ENCODE measurements at places on chromosomes 13 and 19.

- no peak for DNase-seq
These were observed 9.9 kb downstream of the DNM2 start for GRCh38 chr19:10727685-10728201.

GRCh38 chr13:92682832-92683517, 543.6 kb upstream of the GPC6 start:
- DNase-seq: no peak

GRCh38 chr19:45577111-45577905, 7.3 kb downstream of the OPA3 start:
- no peak for DNase-seq

- DNase-seq: peak; percentile 69
These were observed 2.8 kb downstream of the JSRP1 start for GRCh38 chr19:2253106-2254063.

DNA sequence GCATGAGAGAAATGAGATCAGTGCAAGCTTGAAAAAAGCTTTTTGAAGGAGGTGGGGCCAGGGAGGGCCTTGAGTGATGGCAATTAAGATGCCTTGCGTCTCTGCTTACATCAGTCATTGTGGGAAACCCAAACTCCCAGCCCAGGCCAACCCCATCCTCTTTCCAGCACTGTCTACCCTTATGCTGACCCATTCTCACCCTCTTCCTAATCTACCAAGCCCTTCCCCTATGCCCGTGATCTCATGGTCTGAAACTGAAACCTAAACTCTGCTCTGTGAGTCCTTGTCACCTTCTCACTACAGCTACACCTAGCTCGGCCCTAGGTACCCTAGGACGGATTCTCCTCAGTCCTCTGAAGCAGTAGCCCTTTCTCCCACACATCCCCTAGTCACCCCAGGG, 36.0 kb upstream of the SERP2 start:
- no peak for DNase-seq

- DNase-seq: peak; percentile 56
These were observed 1.8 kb downstream of the APOC4 start for GRCh38 chr19:44943801-44944249.

- DNase-seq: peak; percentile 75
These were observed 9.7 kb downstream of the INAFM1 start for GRCh38 chr19:47284324-47284899.

DNA sequence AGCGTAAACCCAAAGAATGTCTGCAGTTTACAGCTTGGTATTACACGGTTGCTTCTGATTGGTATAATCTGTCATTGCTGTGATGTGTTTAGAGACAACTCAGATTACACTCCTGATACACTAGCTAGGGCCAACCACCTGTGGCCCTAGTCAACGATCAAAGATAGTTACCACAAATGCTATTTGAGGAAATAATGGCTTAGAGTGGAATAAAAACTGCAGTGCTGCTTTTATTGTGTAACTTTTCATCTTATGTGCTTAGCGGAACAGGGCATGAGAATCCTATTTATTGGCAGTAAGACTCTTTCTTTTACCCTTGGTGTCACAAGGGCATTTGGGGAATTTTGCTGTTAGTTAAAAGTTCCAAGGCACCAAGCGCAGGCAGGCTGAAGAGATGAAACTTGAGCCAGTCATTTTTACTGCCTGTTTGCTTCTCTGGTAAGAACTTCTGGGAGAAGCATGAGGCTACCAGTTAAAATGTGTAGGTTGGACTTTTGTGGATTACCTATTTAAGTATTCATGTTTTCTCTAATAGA, 363.3 kb downstream of the KCNRG start:
- DNase-seq: no peak

DNA sequence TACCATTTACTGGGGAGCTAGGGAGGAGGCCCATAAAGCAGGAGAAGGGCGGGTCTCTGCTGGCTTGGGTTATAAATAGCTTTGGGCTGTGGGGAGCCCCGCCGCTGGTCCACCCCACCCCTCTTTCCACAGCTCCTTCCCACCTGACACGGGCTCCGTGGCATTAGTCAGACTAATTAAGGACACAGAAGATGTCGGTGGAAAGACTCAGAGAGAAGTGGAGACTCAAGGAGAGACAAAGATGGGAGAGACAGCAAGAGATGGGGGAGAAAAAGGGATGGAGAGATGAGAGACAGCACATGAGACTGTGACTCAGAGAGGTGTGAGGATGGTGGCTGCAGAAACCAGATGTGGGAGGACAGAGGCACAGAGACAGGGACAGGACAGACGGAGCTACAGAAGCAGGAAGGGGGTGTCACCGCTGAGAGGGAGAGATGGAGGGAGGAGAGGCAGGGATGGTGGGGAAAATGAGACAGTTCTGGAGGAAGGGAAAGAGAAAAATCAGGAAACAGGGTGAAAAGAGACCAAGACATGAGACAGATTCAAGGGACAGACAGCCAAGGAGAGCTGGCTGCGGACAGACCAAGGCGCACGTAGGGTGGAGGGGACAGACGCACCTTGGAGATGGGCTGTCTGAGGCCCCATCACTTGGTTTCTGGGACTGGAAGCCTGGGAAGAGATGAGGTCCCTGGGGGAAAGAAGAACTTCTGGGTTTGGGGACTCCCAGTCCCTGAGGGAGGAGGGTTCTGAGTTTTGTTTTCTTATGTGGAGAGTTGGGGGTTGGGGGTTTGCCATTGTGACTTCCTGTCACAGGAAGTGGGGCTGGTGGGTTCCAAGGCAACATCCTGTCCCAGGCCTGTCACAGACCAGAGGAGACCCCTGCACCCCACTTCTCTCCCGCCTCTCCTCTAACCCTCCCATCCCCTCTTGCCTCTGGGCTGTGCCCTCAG, 4.1 kb downstream of the ARHGEF1 start:
- DNase-seq: peak; percentile 78

DNA sequence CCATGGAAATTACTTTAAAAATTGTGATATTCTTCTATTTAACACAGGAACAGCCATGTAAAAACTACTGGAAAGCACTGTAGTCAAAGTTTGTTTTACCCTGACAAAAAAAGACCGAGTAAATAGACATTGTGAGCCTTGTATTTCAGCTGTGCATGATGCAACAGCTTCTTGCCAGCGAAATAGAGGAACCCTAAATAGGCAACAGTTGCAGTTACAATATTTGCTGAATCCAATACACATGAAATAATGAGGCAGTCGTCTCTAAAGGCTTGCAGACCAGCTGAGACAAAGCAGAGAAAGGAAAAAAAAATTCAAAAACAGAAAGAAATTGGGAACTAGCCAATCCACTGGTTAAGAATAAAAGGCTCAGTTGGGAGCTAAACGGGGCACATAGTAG, 1001.1 kb downstream of the OLFM4 start:
- DNase-seq: no peak

DNA sequence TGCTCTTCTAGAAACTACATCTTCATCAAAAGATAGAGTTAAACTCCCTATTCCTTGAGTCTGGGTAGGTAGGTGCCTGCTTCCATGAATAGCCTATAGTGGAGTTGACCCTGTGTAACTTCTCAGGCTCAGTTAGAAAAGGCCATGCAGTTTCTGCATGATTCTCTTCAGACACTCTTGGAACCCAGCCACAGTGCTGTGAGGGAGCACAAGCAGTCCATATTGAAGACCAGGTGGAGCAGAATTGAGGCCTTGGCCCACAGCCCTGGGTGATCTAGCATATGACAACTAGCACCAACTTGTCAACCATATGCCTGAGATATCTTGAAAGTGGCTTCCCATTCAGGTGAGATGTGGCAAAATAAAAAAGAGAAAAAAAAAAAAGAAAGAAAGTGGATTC, 10.3 kb upstream of the PAN3 start:
- no peak for DNase-seq

DNA sequence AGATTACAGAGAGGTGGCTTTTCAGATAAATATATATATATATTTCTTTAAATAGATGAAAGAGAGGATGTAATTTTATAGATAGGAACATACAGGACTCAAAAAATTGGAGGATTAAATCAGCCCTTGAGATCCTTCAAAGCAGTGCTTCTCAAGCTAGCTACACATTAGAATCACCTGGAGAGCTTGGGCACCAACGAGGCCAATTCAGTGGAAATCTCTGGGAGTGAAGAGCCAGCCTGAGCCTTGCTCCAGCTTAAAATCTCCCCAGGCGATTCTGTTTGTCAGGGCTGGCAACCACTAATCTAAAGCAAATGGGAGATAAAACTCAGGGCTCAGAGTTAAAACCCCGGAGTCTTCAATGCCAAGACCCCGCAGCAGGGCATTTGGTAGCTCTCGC, 15.0 kb upstream of the CLN5 start:
- no peak for DNase-seq

DNA sequence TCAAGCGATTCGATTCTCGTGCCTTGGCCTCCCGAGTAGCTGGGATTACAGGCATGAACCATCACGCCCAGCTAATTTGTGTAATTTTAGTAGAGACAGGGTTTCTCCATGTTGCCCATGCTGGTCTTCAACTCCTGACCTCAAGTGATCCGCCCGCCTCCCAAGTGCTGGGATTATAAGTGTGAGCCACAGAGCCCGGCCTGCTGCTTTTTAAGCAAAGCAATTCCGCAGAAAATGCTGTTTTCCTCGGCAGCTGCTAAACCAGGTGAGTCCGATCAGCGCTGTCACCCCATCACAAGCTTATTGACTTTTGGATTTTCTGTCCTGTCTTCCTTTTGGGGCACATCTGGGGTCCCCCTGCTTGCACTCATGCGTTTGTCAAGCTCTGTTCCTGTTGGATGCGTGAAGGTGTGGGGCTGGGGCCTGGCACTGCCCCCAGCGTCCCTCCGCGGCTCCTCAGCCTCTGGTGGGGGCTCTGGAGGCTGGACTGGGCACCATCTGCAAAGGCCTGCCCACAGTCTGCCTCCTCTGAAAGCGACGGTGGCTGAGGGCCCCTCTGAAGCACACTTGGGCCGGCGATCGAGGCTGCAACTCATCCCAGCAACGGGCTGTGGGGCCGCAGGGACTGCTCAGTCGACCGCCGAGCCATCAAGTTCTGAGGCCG, 25.7 kb downstream of the CEBPG start:
- DNase-seq: no peak

DNA sequence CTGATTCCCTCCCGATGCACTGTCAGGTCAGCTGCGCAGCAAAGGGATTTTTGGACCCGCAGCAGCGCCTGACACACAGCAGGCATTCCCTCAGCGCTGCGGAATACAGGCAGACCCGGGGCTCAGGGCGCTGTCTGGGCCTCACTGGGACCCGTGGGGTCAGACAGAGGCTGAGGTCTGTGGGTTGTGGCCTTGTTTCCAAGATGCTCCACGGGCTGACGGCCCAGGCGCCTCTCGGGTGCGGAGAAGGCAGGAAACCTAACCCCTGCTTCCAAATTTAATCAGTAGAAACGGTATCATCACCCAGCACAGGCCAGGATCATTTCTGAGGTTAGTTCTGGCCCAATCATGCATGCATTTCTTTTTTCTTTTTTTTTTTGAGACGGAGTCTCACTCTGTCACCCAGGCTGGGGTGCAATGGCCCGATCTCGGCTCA, 686 bp upstream of the RNF126 start:
- no peak for DNase-seq

DNA sequence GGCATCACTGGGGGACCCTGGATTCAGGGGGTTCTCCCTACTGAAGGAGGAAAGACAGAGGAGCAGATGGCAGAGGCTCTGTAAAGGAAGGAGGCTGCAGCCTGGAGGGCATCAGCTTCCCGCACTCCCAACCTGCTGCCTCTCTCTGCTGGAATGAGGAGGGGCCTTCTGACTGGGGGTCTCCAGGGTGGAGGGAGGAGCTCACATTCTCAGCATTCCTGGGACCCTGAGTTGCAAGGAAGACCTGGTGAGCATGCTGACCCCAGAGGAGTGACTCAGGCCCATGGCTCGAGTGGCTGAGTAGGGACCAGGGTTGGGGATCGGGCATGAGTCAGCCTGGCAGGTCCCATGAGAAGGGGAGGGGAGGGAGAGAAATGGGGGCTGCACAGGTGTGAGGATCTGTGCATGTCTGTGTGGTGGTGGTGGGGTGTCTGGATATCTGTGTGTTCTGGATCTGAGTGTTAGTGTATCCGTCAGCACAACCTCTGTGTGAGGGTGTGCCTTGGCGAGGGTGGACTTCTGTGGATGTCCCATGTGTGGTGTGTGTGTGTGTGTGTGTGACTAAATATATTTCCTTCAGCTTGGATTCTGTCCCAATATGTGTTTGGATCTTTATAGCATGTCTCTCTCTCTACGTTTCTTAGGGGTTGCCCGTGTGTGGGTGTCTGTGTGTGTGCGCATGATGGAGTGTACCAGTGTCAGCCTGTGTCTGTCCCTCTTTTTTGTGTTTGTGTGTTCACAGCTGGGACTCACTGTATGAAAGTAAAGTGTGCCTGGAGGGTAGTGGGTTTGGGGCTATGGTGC, 4.6 kb downstream of the AXL start:
- DNase-seq: no peak

- DNase-seq: no peak
These were observed 158.9 kb upstream of the SGCG start for GRCh38 chr13:23021906-23022305.

DNA sequence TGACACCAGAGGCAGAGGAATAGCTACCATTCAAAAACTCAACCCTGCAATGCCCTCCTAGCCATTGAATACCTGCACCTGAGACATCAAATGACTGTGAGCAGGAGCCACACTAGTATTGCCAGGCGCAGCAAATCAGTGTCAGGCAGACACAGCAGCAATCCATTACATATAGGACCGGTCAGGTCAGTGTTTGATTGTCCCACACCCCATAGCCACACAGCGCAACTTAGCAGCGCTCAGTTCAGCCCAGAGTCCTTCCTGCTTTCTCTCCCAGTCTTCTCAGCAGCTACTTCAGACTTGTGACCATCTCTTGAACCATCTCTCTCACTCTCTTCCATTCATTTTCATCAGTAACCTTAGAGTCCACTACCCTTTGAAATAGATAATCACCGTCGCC, 181.6 kb upstream of the GPR12 start:
- no peak for DNase-seq

Data from CD4-positive, alpha-beta T cell treated with Interleukin-1 beta for 1 hour (primary cell).